ENCODE measurements at places on chromosomes 4 and X.

GRCh38 chr4:82519776-82520175, 42.0 kb downstream of the TMEM150C start:
- DNase-seq = no peak

DNA sequence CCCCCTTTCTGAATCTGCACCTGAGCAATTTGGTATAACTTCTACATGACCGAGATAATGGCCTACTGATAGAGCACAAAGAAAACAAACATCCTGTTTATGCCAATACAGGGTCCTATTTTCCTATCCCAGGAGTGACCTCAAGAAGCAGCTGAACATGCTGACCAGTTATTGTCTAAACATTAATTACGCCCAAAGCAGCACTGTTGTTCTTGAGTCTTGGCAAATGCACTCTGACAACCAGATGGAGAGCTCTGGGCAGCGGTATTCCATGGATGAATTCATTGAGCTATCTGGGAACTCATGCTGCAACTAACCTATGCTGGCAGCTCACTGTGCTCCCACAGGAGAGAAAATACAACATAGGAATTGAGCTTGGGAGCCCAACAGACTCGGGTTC, 52.6 kb downstream of the PCYT1B start:
- no peak for DNase-seq

- peak; percentile 76 for DNase-seq
These were observed 14.4 kb upstream of the RAB40A start for GRCh38 chrX:103533511-103534216.

DNA sequence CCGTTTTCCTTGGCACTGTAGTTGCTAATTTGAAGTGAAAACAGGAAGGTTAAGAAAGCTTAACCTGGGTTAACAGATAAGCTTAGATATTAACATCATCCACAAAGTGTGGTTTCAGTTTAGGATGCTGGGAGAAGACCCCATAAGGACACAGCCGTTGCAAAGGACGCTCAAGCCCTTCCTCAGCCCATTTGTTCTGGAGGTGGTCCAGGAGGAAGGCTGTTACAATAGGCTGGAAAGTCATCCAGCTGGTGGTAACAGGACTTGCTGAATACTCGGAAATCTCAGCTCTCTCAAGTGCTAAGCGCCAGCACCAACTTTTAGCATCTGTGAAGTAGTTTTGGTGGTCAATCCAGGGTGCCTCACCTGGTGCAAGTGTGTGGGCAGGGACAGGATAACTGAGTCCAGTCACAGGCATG, 14.2 kb downstream of the CHST7 start:
- no peak for DNase-seq

DNA sequence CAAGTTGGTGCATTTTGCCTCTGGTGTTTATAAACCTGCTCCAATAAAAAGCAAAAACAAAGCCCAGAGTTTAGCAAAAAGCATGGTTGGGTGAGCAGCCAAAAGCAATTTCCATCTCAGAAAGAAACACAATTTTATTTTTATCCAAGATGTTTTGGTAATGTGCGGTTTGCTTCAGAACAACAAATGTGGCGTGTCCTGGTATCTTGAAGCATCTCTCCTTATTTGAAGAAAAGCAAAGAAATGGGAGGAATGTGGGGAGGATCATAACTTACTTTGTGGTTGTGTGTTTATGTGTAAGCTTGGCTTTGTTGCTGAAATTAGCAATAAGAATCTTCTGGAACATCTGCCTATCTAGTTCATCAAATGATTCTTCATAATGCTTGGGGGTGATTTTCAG, 88.3 kb upstream of the DDX3X start:
- no peak for DNase-seq

DNA sequence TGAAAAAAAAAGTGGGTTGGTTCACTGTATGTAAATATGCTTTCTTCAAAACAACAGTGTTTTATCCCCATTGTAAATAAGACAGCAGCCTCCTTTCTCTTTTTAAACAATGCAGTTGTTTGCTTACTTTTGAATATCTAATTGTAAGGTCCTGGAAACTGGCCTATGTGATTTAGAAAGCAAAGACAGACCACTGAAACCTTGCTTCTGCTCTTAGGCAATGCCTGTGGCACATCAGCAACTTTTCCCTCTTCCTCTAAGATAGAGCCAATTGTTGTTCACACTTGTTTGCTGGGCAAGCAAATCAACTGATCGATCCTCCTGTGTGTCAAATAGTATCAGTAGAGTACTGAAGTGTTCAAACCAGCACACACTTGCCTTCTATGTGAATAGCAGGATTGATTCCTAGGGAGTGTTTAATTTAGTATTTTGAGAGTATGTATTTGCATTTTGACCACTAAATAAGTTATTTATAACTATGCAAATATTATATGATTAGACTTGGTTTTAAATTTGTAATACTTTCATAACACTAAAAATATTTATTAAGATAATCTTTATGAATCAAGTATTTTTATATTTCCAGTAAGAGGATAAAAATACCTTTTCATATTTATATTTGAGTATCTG, 55.4 kb upstream of the GRPR start:
- DNase-seq = no peak

GRCh38 chrX:28058901-28059300, 77.7 kb upstream of the DCAF8L1 start:
- no peak for DNase-seq

GRCh38 chrX:32480019-32480418, 731.3 kb downstream of the DMD start:
- DNase-seq = no peak

DNA sequence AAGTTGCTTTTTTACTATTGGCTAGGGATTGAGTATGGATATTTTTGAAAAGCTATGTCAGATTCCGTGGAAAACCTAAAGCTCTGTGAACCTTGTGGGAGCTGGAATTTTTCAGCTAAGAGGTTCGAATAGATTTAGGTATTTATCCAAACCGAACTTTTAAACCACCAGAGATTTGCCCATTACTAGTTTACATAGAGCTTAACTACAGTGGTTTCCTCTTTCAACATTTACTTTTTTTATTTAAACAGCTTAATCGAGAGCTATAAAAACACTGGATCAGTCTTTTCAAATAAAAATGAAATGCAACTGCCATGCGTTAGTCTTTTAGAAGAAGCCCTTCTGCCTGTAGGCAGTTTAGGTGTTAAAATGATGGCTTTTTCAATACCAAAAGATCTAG, 377.0 kb downstream of the RPA4 start:
- no peak for DNase-seq

GRCh38 chr4:63348735-63349673, 1060.2 kb downstream of the TECRL start:
- no peak for DNase-seq
